ENCODE measurements at places on chromosomes 11 and 22.

DNA sequence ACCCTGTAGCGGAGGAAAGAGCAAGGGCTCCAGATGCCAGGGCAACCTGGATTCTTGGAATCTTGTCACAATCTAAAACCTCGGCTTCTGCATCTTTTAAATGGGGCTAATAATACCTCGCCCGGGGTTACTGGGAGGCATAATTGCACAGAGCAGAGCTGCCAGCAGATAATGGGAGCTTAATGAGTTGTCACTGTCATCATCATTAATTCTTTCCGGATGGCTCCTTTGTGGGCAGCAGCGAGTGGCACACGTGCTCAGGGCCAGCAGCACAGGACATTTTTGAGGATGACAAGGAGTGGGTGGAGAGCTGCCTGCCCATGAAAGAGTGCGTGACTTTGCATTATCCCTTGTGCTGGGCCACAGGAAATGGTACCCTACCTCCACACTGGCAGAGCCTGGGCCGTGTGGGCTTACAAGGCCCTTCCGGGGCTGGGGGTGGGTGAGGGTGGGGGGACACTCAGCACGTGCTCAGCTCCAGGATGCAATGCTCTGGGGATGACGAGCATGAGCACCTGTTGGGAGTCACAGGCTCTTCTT lies 5.7 kb downstream of the PDGFB start:
- no peak for DNase-seq

DNA sequence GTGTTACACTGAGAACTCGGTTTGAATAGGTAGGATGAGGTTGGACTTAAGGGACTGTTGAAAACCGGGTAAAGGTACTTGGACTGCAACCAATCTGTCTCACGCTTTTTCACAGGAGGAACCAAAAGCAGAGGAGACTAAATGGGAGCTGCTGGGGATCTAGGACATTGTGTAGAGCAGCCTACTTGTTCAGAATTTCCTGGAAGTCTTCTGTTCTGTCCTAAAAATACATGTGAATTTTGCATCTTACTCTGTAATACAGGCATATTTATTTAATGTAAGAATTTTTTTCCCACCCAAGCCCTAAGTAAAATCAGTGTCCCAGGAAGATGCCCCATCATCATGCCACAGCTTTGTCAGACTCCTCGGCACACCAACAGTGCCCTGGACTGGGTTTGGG lies 52.1 kb upstream of the TBCEL start:
- DNase-seq = no peak

- DNase-seq = no peak
These were observed 28.3 kb upstream of the UPB1 start for GRCh38 chr22:24466716-24467328.

DNA sequence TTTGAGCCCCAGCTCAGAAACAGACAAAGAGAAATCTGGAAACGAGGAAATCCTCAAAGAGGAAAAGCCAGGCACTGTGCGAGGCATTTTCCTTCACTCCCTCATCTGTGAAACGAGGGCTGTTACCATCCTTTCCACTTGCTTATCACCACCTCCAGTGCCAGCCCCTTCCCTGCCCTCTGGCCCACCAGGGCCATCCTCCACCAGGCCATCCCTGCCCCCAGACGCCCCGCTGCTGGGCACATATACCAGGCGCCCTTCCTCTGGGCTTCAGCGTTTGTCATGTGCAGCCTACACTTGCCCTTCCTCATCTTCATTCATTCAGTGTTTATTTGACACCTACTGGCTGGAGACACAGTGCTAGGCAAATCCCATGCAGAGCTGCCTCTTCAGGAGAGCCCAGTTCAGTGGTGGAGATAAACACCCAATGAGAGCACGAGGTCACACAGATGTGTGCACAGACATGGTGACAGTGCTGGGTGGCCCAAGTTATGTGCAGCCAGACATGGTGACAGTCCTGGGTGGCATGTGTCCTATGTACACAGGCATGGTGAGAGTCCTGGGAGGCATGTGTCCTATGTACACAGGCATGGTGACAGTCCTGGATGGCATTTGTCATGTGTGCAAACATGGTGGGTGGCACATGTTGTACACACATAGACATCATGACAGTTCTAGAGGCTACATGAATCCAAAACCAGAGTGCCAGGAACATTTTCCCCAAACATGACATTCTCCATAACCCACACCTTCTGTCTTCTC lies 9.7 kb downstream of the SPTBN2 start:
- DNase-seq = no peak

- no peak for DNase-seq
These were observed 228.3 kb downstream of the MIAT start for GRCh38 chr22:26885441-26886261.

DNA sequence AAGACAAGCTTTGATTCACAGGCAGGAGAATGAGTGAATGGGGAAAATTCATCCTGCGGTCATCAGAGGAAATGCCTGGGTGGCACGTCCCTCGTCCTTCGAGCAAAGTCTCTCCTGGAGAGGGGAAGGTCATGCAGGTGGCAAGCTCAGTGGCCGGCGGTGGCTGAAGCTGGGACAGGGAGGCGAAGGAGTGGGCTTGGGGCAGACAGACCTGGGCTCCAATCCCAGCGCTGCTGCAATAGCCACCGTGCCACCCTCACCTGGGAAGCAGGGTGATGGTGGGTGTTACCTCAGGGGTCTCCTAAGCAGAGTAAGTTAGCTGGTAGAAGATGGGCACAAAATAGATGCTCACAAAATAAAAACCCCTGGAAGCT lies 22.4 kb upstream of the CACNG2 start:
- no peak for DNase-seq

- no peak for DNase-seq
These were observed at the start of gene TRIM29 for GRCh38 chr11:120137611-120138521. Gene TRIM29, minus strand, starts transcription at chr11:120138113. Its CDS starts 82 bp downstream, at chr11:120138031.

GRCh38 chr11:60563553-60564235 lies 48.5 kb downstream of the MS4A13 start:
- DNase-seq = no peak

DNA sequence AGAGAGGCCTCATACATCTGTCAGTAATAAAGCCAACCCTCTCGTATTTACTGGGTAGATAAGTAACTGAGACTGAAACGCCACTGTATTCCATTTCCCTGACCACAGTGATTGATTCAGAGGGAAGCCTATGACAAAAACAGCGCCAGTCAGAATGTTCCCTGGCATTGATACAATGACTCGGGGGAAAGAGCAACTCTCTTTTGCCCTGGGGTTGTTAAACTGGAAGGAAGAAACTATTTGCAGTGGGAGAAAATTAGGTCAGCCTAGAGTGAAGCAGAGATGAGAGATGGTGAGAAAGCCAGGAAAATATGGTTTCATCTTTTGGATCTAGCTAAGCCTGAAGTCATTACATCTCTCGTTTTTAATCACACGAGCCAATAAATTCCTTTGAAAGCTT lies 48.6 kb upstream of the RBFOX2 start:
- DNase-seq = no peak

DNA sequence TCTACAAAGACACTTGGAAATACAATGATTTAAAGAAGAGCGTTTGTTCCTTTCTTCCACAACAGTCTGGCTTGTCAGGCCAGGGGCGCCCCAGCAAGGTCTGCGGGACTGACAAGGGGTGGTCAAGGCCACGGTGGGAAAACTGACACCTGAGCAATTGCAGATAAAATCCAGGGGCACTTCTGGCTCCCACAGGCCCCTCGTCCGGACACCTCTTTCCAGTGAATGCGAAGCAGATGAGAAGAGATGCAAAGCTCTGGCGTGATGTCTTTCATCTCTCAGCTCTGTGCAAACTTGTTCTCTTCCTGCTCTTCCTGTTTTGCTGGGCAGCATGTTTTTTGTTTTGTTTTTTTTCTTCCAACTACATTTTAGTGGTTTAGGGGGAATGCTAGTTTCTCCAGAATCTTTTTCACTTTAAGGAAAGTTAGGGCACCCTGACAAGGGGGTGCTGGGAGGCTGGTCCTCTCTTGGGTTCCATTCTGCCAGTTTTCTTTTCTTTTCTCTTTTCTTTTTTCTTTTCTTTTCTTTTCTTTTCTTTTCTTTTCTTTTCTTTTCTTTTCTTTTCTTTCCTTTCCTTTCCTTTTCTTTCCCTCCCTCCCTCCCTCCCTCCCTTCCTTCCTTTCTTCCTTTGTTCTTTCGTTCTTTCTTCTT lies 11.1 kb upstream of the CBX6 start:
- DNase-seq = no peak
